ENCODE measurements at places on chromosomes 2 and 18.

GRCh38 chr2:138700716-138701115 is 79.5 kb downstream of the NXPH2 start:
- DNase-seq: no peak

GRCh38 chr2:176283291-176284068 is 14.2 kb downstream of the MTX2 start:
- no peak for DNase-seq

GRCh38 chr2:16266571-16266970 is 326.2 kb downstream of the MYCN start:
- DNase-seq: no peak

DNA sequence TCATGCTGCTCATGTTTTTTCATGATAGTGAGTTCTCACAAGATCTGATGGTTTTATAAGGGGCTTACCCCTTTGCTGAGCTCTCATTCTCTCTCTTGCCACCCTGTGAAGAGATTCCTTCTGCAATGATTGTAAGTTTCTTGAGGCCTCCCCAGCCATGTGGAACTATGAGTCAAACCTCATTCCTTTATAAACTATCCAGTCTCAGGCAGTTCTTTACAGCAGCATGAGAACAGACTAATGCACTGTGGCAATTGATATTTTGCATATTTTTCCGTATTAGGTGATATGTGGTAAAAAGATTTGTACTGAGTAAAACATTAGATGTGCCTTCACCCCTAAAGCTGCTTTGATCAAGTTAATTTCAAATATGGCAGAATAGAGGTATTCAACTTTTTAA is 48.8 kb downstream of the RAB27B start:
- DNase-seq: no peak

DNA sequence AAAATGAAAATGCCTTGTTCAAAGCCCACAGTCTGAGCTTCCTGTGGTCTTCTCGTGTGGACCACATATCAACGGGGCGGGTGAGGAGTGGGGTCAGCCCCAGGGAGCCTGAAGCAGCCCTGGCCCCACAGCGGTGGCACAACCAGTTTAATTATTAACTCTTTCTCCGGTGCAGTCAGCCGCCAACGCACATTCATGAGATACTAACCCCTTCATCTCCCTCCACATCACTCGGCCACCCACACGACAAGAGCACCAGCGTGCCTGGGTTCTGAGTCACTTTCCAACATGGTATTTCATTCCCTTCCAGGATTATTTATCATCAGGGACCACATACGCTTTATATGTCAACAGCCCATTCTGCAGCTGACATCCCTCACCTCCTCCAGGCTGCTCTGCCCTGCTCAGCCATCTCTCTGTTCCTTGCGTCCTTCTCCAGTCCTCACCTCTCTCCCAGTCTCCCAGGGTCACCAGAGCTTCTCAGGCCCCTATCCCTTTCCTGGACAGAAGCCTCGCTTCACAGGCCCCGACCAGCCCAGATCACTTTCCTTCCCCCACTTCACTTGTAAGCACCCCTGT is 48.0 kb upstream of the ID2 start:
- no peak for DNase-seq

Measured in activated CD4-positive, alpha-beta T cell treated with anti-CD3 and anti-CD28 coated beads, Interleukin-2, amount 50 U/mL, for 4 hours (primary cell).